NCI-H2081 treated with DMSO at 0.1 percent for 48 hours (cell line): ENCODE measurements at places on chromosomes 16 and 17.

- no peak for DNase-seq
These were observed 2.1 kb upstream of the CACNG1 start for GRCh38 chr17:67041941-67042899.

DNA sequence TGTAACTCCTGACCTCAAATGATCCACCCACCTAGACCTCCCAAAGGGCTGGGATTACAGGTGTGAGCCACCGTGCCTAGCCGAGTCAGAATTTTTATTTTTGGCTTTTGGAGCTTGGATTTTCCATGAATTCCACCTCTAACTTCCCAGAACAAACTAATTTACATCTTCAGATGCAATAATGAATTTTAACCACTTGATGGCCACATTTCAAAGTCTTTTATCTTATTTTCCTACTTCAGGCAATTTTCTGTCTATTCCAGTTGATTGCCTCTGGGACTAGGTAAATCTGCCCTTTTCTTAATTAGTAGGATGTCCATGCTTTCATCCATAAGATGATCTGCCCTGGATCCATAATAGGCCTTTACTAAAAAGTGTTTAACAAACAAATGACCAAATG is 156.4 kb upstream of the ANKFN1 start:
- no peak for DNase-seq

GRCh38 chr17:14818469-14818868 is 446.7 kb downstream of the PMP22 start:
- DNase-seq, result no peak

- DNase-seq, result no peak
These were observed 6.3 kb upstream of the NPTX1 start for GRCh38 chr17:80482555-80483308.

DNA sequence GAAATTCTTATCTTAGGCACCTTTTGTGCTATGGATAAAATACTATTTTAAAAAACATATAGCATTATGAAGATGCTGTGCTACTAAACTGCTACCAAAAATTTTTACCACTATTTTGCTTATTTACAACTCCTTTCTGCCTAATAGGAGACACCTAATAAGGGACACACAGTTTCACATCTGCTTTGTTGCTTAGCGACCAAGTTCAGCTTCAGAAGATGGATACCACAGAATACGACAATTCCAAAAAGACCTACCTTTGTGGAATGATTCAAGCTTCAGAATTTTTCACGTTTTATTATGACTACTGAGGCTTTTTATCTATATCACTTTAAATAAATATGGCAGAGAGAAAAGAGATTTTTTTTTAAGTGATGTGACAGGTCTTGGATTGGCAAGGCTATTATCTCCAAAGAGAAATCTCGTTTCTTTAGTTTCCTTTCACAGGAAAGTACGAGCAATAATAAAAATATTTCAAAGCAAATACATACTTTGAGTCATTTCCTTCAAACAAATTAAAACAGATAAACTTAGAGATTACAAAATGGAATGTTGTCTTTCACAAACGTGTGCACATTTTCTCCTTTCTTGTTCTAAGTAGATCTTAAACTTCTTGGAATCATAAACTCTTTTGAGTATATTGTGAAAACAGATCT is 35.4 kb downstream of the SPAG9 start:
- DNase-seq, result no peak

GRCh38 chr17:74677558-74678466 is 34.9 kb downstream of the CD300LF start:
- no peak for DNase-seq

DNA sequence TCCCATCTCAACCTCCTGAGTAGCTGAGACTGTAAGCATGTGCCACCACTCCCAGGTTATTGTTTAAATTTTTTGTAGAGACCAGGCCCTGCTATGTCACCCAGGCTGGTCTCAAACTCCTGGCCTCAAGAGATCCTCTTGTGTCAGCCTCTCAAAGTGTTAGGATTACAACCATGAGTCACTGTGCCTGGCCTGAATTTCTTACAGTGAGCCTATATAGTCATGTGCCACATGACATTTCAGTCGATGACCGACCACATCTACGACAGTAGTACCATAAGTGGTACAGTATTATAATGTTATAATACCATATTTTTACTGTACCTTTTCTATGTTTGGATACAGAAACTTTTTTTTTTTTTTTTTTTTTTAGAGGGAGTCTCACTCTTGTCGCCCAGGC is 195.3 kb downstream of the STX8 start:
- DNase-seq, result no peak

GRCh38 chr17:7204828-7205461 is 14.7 kb downstream of the DLG4 start:
- no peak for DNase-seq

DNA sequence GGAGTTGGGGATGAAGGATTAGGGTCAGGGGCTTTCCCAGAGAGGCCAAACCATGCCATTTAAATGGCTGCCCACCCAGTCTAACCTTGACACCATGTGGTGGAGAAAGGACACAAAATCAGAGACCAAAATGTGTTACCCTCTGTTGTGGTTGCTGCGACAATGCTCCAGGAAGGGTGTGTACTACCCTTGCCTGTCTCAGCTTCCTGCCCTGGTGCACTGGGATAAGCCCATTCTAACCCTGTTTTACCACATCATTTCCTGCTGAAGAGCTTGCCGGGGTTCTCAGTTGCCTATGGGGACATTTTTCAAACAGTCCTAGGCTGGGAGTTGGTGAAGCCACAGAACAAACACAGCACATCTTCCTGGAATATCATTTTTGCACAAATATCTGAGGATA is 4.9 kb downstream of the OR4D1 start:
- no peak for DNase-seq

GRCh38 chr16:88003736-88004135 is 52.5 kb downstream of the BANP start:
- DNase-seq, result no peak

- DNase-seq, result no peak
These were observed 11.6 kb downstream of the MGRN1 start for GRCh38 chr16:4636196-4636595.

DNA sequence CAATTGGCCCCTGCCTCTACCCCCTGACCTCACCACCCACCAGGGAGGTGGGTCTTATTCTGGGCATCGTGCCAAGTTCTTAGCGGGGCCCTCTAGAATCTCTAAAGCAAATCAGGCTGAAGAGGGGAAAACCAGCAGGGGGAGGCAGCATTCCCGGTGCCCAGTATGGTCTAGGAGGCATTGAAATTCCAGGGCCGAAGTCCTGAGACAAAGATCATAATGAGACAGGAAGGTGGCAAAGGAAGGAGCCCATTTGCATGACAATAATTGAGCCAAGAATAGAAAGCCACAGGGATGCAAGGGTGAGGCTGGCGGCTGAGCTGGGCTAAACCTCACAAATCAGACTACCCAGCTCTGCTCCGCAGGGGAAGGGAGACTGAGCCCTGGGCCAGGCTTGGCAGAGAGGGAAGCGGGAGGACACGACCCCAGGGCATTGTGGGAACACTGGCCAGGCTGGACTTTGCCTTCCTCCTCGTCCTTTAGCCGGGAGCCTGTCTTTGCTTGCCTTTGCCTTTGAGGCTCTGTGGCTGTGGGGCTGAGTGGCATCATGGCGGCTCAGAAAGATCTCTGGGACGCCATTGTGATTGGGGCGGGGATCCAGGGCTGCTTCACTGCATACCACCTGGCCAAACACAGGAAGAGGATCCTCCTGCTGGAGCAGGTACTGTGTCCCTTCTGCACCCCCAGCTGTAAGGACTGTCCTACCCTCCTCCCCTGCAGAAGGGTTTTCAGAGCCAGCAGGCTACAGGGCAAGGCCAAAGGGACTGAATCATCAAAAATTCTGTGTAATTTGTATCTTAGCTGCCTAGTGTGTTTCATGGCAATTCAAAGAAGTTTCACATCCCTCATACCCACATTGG is at the start of gene PIPOX:
TSS of gene PIPOX (plus strand) at position 463 of the 860 bp plus-strand sequence. CDS start at position 548, 85 bp downstream.
- DNase-seq, result peak; percentile 61

GRCh38 chr17:48745381-48746275 is 17.1 kb upstream of the HOXB13 start:
- no peak for DNase-seq

DNA sequence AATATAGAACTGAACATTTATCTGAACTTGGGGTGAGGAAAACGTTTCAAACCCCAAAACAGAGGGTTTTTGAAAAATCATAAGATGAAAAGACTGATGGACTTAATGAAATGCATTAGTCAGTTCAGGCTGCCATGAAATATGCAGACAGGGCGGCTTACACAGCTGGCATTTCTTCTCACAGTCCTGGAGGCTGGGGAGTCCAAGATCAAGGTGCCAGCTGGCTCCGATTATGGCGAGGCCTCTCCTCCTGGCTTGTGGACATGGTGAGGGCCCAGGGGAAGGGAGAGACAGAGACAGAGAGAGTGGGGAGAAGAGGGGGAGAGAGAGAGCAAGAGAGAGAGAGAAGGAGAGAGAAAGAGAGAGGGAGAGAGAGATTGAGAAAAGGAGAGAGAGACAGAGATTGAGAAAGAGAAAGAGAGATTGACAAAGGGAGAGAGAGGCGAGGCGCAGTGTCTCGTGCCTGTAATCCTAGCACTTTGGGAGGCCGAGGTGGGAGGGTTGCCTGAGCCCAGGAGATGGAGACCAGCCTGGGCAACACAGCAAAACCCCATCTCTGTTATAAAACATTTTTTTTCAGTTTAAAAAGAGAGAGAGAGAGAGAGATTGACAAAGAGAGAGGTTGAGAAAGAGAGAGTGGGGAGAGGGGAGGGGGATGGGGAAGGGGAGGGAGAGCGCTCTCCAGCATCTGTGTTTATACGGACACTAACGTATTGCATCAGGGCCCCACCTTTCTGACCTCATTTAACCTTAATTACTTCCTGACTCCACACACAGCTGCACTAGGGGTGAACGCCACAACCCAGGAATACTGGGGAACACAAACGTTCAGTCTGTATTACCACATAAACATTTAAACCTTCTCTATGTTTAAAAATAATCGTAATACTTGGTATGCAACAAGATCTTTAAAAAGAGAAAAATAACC is 24.6 kb upstream of the RPH3AL start:
- DNase-seq, result no peak

GRCh38 chr16:58495521-58496331 is 4.2 kb upstream of the NDRG4 start:
- no peak for DNase-seq

DNA sequence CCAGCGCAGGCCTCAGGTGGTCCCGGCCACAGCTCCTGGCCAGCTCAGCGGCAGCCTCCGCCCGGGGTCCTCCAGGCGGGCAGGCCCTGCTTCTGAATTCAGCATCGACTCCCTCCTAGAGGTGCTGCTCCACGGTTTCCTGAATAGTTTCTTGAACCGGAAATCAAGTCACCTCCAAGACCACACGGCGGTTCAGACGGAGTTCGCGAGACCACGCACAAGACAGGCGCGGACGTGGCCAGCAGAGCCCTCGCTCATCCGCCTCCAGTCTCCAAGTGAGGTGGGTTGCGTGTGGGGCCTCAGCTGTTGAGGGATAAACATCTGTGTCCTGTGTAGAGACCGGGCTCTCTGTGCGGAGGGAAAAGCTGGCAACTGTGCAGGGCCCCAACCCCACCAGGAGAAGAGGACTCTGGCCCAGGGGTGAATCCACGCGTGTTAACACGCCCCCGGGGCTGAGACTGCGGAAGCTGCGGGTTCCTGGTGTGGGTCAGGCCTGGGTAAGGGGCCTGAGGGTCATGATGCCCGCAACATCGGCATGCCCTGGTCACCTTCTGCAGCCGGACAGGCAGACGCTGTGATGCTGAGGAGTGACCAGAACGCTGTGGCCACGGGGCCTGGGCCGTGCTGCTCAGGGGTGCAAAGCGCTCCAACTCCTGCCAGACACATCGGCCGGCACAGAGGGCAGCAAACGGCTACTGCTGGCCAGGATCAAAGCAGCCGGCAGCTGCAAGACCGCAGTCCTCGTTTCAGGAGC is 55.0 kb upstream of the METRNL start:
- DNase-seq, result no peak

DNA sequence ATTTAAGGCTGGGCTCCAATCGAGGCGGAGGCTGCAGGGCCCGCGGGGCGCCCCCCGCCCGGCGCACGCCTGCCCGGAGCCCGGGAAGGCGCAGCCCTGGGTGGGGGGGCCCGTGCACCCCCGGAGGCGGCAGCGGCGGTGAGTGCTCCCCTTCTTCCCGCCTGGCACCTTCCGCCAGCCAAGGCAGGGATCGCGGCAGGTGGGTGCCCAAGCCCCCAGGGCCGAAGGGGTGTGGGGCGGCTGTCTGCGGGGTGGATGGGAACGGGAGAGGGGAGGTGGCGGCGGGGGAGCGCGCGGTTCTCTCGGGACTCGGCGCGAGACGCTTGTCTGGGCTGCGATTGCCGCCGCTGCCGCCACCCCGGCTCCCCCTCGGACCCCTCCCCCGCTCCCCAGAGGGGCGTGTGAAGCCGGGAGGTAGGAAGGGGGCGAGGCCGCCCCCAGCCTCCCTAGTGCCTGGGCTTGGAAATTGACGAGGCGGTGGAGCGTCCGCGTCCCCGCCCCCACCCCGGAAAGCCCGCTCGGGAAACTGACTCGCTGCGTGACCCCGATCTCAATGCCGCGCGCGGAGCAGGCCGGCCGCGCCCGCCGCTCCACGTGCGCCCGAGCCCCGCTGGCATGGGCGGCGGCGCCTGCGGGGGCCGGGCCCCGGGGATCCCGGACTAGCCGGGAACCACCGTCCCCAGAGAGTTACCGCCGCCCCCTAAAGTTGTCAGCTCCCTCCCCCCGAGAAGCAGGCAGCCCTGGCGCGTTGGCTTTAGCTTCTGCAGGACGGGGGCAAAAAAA is 231.5 kb downstream of the MRTFB start:
- no peak for DNase-seq
